Type B pancreatic cell (in vitro differentiated cells): ENCODE measurements at places on chromosomes 7 and 10.

DNA sequence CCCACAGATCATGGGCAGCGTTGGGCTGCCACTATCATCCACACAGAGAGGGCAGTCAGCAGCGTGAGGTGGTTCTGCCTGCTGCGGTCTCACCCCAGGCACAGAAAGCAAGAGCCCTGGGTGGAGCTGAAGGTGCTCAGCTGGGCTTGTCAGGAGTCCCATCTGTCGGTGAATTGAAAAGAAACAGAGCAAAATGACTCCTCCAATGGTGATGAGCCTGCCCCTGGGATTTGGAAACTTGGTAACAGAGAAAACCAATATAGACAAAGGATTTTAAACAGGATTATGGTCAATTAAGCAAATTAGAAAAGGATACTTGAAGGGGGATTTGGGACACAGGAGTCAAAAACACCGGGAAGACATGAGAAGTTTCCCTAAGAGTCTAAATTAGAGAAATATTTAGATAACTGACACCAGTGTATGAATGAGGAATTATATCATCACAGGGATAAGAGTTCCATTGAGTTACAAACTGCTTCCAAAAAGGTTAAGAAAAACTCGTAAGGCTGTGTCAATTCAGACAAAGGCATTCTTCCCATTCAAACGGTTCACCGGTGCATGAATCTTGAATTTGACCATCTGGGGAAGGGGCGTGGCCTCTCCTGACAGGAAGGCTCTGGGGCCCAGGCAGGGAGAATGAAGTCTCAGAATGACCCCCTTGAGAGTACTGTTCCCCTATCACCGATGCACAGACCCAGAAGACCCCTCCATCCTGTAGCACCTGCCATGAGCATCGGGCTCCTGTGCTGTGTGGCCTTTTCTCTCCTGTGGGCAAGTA lies 70.0 kb upstream of the PRSS58 start:
- no peak for DNase-seq

DNA sequence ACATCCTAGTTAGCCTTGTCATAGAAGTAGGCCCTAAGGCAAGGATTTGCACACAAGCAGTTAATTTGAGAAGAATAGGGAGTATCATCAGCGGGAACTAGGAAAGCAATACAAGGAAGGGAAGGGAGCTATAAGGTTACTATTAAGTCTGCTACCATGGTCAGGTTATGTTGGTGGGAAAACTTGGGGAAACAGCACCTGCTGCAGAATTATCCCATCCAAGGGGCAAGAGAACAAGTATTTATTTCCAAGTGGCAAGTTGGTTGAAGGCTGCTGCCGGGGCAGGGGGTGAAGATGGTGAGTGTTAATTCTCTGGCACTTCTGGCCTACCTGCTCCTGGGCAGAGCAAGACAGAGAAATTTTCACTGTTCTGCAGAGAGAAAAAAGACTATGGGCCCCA lies 55.0 kb downstream of the CAV1 start:
- no peak for DNase-seq

DNA sequence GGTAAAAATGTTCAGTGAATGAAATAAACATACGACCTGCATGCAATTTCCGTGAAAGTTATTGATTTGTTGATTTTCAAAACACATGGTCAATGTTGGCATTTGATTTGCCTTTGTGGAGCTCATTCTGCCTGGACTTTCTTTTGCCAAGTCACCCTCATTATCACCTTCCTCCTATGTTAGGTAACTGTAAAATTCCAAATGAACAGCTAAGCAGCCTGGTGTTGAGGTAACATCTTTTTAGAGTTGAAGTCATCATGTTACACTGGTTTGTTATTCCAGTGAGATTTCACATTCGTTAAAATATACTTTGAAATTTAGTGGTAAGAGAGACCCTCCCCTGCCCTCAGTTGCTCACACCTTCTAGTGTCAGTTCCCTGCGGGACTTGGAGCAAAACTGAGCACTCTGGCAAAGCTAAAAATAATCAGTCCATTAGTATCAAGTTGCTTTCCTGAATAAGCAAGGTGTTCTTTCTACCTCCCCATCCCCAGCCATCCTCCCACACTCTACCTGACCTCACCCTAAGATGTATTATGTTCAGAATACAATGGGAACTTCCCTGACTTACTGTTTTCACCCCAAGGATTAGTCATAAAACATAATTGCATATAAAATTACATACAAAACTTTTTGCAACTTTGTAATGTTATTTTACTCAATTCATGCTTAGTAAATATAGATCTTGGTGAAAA lies 283.3 kb upstream of the SEMA3A start:
- no peak for DNase-seq

- DNase-seq, result no peak
Measured at GRCh38 chr7:24715171-24715570, 42.1 kb downstream of the GSDME start.

DNA sequence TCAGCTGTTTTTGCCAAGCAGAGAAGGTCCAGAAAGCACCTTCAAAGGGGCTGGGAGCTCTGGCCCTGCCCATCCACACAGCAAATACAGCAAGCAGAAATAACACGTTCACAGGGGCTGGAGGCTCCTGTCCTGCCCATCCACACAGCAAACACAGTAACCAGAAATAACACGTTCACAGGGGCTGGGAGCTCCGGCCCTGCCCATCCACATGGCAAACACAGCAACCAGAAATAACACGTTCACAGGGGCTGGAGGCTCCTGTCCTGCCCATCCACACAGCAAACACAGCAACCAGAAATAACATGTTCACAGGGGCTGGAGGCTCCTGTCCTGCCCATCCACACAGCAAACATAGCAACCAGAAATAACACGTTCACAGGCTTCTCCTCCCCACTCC lies 558.1 kb downstream of the PTPRN2 start:
- DNase-seq, result peak; percentile 36

GRCh38 chr7:2358968-2359527 lies 4.4 kb downstream of the EIF3B start:
- no peak for DNase-seq

- DNase-seq, result no peak
Measured at GRCh38 chr10:120614680-120615079, 157.7 kb downstream of the PLPP4 start.

GRCh38 chr10:125125951-125126735 lies 34.2 kb downstream of the CTBP2 start:
- no peak for DNase-seq

DNA sequence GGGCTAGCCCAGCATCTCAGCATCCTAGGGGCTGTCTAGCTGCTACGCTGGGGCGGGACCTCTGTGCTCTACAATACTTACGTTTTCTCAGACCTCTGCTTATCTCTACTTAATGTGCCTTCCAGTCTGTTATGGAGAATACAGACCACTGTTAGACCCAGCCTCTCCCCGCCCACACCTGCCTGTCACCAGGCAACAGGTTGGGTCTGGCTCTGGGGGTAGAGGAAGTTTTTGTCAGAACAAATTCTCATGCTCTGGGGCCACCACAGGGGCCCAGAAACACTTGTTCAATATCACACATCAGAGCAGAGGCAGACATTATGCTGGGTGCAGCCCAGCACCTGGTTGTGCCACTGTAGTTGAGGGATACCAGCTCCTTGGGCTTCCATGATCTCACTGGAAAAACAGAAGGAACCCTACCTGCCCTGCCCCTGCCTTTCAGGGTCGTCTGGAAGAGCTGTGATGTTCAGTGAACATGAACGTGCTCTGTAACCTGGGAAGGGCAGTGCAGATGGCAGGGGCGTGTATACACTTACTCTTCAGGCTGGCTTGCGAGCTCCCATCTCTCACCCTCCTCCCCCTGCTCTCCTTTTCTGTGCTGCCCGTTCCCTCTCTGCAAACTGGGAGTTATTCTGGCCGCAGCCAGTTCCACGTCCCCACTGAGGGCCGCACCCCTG lies 135.2 kb upstream of the PODXL start:
- no peak for DNase-seq

GRCh38 chr10:101289541-101289940 lies 60.3 kb upstream of the LBX1 start:
- no peak for DNase-seq

GRCh38 chr10:1683649-1684048 lies 53.7 kb downstream of the ADARB2 start:
- no peak for DNase-seq

DNA sequence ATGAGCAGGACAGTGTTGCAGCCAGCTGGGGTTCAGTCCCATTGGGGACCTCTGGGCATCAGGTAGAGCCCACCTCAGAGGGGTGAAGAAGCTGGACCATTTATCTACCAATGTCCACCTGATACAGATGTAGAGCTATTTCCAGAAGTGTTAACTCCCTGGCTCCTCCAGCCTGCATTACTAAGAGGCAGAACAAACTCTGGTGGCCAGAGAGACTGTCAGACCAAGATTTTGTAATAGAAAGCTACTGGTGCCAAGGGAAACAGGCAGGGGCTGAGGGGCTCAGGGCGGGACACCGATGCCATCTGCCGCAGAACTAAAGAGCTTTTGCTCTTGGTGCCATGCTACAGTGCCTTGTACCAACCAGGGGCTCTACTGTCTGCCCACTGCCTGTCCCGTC lies 268.2 kb upstream of the HABP2 start:
- DNase-seq, result no peak

GRCh38 chr10:71974489-71975021 lies 10.4 kb downstream of the CHST3 start:
- no peak for DNase-seq

- DNase-seq, result peak; percentile 51
Measured at GRCh38 chr7:1787681-1788235, 117.7 kb downstream of the ELFN1 start.

GRCh38 chr7:101251871-101252659 lies 7.2 kb upstream of the FIS1 start:
- DNase-seq, result peak; percentile 97

DNA sequence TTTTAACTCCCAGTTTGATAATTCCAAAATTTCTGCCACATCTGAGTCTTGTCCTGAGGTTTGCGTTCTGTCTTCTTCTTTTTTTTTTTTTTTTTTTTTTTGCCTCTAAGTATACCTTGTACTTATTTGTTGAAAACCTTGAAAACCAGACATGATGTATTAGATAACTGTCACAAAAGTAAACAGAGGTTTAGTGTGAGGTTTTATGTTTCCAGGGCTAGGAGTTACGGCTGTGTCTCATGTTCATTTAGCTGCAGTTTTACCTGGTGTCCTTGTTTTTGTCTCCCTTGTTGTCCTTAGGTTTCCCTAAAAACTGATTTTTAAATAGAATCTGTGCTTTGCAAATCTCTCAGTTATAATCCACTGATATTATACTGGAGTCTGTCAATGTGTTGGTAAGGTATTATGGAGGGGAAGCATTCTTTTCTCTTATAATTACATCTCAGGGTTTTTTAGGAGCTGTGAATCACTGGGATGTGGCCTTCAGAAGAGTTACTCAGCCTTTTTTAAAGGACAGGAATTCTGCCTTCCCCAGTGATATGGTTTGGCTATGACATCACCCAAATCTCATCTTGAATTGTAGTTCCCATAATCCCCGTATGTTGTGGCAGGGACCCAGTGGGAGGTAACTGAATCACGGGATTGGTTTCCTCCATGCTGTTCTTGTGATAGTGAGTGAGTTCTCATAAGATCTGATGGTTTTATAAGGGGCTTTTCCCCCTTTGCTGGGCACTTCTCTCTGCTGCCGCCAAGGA lies 95.0 kb downstream of the CDCA7L start:
- DNase-seq, result no peak

- no peak for DNase-seq
Measured at GRCh38 chr7:87223666-87224065, 4.1 kb upstream of the TMEM243 start.

DNA sequence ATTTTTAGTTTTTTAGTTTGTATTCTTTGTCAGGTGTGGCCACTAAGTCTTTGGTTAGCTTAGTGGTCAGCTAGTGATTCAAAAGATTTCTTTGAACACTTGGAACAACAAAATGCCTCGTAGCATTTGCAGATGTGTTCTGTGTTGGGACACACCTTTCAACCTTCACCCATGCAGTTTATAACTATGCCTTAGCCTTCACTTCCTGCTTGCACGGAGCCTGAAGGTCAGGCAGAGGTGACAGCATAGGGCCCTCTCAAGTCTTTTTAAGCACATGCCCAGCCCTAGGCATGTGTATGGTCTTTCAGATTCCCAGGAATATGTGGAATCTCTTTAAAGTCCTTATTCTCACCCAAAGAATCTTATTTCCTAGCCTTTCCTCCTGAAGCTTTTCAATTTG lies 17.6 kb downstream of the PLAC9 start:
- no peak for DNase-seq

DNA sequence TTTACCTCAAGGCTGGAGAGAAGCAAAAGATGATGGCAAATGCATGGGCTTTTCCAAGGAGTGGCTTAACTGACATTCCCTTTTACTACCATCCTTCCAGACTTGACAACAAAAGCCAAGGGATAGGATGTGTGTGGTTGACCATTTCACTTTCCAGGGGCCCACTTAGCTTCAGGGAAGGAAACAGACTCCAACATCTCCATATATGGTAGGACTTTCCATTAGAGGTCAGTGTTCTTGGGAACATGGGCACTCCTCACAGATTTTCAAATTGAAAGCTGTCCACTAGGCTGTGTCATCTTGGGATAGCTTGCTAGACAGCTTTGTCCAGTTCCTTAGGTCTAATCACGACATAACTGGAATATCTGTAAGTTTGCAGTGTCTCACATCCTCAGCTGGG lies 118.1 kb upstream of the NAMPT start:
- DNase-seq, result no peak
